ENCODE measurements at places on chromosomes 5 and 9. TPM values are rescaled to one million over a fixed set of nuclear protein-coding genes. Genes with fewer than 3 reads are reported as not detected.

The ZFP2 gene
- total RNA-seq = 2.6 TPM

The MCTP1 gene
- total RNA-seq = 4.4 TPM

The MYOT gene
- total RNA-seq = not detected

The JADE2 gene
- 22.2 TPM for total RNA-seq

The VCAN gene
- 388 TPM for total RNA-seq

The ZNF483 gene
- total RNA-seq = 1.9 TPM

The CDKN2B gene
- total RNA-seq = 10.4 TPM

The SLC6A7 gene
- not detected for total RNA-seq
